ENCODE measurements at places on chromosomes 11 and 22. TPM values are rescaled to one million over a fixed set of nuclear protein-coding genes. Genes with fewer than 3 reads are reported as not detected.

The NXPE2 gene
- polyA plus RNA-seq: not detected

The BTBD18 gene
- 0.89 TPM for polyA plus RNA-seq

The MEN1 gene
- polyA plus RNA-seq: 45.0 TPM

The KCNE3 gene
- polyA plus RNA-seq: not detected

The DDB1 gene
- 120 TPM for polyA plus RNA-seq

The CDC45 gene
- 0.17 TPM for polyA plus RNA-seq

The RTL10 gene
- 10.8 TPM for polyA plus RNA-seq

The IL17REL gene
- polyA plus RNA-seq: not detected

The RTN4R gene
- 6.0 TPM for polyA plus RNA-seq

The MFNG gene
- polyA plus RNA-seq: 323 TPM

The ZNF215 gene
- not detected for polyA plus RNA-seq

The SYCE3 gene
- not detected for polyA plus RNA-seq

The LMO2 gene
- not detected for polyA plus RNA-seq

The DEFB131B gene
- polyA plus RNA-seq: not detected

The LUZP2 gene
- polyA plus RNA-seq: not detected
